Muscle of arm (tissue), 14 donors: ENCODE measurements at places on chromosomes 3 and 15. TPM values are rescaled to one million over a fixed set of nuclear protein-coding genes. Genes with fewer than 3 reads are reported as not detected.

DNA sequence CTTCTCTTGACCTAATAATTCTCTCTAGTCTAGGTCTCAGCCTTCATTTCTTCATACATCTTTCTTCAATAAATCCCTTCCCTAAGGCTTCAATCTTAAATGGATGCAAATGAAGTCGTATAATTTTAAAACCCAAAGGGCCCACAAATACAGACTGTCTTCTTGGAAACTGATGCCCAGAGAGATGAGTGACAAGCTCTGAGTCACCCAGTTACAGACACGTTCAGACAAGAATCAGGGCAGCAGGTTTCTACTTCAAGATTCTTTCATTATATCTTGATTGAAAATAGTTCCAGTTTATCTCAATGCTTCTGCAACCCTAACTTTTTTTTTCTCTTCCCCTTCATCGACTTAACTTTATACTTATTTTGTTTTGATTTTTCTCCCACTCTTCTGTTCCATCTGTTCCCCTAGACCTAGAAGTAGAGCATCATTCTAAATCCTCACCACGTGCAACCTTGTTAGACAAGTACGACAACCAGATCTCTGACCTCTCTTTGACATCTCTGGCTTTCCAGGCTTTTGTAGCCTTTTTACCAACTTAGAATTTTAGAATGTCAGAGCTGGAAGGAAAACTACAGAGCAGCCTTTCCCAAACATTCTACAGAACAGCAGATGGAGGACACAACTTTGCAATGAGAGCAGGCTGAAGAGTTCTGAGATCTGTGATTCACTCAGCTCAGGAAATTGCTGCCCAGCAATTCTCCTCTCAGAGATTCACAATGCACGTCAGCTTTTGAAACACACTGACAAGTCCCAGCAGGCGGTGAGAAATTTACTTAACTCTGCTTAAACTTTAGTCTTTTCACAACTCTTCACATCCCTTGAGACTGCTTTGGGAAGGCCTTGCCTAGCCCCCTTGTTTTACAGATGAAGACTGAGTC lies 25.3 kb downstream of the NCEH1 start:
- DNase-seq, result no peak

Gene CD80
- polyA plus RNA-seq, result 0.46 TPM

DNA sequence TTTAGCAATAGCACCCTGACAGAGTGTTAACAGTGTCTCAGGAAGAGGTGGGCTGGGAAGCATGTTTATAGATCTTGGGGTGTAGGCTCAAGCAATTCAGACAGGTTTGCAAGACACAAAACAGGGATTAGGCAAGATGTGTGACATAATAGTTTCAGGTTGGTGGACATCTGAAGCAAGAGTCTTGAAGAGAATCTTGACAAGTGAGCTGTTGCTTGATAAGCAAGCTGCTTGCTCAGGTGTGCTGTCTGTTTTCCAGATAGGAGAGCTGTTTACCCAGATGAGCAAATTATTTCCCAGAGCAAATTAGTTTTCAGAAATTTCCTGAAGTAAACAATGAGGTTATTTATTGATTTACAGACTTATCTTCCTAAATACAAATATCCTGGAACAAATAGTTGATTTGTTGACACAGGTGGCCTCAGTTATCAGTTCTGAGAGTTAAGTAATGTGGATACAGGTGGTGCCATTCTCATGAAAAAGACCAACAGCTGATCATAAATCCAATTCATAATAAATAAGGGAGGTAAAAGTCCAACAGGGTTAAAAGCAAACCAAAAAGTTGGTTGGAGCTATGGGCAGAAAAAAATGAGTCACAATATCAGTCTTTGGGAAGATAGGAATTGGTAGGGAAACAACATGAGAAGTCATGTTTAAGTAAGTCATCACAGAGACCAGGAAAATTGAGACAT lies 437.3 kb downstream of the TBL1XR1 start:
- no peak for DNase-seq

GRCh38 chr3:152915695-152916094 lies 80.8 kb downstream of the P2RY1 start:
- no peak for DNase-seq

GRCh38 chr15:84823282-84823878 lies 6.2 kb downstream of the ALPK3 start:
- DNase-seq, result no peak

DNA sequence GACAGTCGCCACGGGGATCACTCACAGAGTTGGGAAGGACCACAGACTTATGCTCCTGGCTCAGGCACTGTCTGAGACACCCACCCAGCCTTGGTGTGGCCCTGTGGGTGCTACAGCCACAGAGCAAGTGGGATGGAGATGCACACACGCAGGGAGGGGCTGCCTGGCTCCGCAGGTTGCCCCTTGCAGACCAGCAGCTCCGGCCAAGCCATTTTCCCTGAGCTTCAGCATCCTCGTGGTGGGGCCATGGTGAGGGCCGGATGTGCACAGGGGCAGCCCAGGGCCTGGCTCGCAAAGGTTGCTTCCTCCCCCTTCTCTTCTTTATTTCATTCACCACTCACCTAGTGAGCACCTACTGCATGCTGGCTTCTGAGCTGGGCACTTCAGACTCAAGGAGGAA lies 55.4 kb upstream of the GRIP2 start:
- no peak for DNase-seq
